ENCODE measurements at places on chromosomes 2 and 18. TPM values are rescaled to one million over a fixed set of nuclear protein-coding genes. Genes with fewer than 3 reads are reported as not detected.

- no peak for DNase-seq
Observed at GRCh38 chr2:58215429-58215828, 25.7 kb downstream of the FANCL start.

GRCh38 chr18:35489913-35490490 lies 7.8 kb downstream of the INO80C start:
- no peak for DNase-seq

- DNase-seq, result no peak
Observed at GRCh38 chr2:178506524-178506923, 26.3 kb downstream of the PLEKHA3 start.

DNA sequence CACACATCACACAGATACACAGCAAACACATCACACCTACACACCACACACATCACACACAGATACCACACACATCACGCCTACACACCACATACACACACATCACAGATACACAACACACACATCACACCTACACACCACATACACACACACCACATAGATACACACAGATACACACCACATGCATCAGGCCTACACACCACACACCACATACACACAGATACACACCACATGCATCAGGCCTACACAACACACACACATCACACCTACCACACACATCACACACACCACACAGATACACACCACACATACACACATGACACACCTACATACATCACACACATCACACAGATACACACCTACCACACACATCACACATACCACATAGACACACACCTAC lies 158.8 kb downstream of the NDUFA10 start:
- DNase-seq, result no peak

DNA sequence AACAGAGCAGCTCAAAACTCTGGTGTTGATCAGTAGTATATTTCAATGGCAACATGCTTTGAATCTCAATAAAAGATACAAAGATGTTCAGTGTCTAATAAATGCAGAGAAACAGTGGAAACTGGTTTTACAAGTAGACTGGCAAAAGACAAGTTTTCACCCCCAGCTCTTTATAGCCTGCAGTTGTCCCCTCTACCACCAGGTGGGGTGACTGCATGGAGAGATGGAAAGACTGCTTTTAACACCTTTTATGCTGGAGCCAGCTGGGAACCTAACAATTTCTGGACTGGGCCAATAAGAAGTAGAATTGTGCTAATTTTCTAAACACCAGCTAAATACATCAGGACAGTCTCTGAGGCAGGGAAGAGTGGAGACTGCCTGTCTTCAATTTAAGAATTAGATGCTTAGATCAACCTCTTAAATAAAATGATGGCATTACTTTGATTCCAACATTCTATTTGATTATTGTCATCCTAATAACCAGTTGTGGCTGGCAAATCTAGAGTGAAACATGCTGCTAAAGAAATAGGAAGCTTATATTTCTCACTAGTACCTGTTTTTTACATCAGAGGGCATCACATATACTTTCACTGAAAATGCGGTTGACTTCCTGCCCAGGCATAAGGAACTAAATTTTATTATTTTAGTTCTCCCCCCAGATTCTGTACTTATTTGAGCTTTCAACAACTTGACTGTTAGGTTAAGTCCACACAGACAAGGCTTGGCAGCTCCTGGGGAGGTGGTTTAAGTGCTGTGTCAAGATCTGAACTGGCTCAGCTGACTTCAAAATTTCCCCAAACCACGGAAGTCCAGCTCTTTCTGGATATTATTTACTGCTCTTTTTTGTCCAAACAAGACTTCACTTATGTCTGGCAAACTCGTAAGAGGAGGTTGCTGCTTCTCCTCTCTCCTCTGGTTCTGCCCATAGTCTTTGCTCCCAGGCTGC lies 140.5 kb downstream of the TPGS2 start:
- peak; percentile 64 for DNase-seq

- DNase-seq, result no peak
Observed at GRCh38 chr2:239255218-239255617, 145.6 kb downstream of the HDAC4 start.

GRCh38 chr2:240972636-240973521 lies 25.5 kb upstream of the SNED1 start:
- no peak for DNase-seq

- DNase-seq, result peak; percentile 93
Observed at GRCh38 chr18:76064998-76065397, 430.0 kb downstream of the ZNF516 start.

DNA sequence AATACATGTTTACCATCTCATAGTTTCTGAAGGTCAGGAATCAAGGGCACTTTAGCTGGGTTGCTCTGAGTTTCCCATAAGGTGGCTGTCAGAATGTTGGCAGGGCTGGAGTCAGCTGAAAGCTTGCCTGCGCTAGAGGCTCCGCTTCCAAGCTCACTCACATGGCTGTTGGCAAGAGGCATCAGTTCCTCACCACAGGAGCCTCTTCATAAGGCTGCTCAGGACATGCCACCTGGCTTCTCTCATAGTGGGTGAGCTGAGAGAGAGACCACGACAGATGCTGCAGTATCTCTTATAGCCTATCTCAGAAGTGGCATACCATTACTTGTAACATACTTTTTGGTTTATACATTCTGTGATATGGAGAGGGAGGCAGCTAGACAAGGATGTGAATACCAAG lies 7.2 kb downstream of the HADHB start:
- DNase-seq, result no peak

GRCh38 chr2:119694845-119695521 lies 16.0 kb downstream of the TMEM177 start:
- no peak for DNase-seq

- no peak for DNase-seq
Observed at GRCh38 chr2:98463988-98464771, 19.5 kb downstream of the INPP4A start.

DNA sequence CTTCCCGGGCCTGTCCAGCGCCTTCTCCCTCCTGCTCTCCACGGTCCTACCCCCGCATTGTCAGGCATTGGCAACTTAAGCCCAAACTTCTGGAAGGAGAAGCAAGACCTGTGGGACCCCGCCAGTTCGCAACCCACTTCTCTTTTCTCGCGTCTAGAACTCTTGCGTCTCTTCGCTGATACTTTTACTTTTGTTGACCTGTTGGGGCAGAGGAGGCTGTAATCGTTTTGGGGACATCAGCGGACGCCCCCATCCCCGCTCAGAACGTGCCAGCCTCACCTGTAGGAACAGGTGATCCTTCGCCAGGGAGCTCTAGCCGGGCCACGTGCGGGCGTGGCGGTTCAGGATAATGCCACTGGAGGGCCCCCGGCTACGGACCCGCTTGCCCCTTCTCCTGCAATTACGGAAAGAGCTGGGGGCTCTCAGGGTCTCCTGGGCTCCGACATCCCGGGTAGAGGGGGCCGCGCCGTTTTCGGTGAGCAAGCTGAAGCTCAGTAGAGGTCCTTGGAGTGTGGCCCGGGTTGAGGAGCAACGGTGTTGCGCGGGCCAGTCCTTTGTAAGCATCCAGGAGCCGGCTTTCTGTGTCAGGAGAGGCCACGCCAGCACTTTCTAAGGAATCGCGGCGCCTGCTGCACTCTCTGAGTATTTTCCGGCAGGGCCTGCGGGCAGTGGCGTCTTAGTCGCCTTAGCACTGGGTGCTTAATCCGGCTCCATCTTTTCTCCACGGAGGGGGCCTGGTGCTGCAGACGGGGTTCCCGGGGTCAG lies 1.6 kb downstream of the MTCL1 start:
- peak; percentile 77 for DNase-seq

GRCh38 chr18:80253871-80254492 lies 6.7 kb upstream of the PARD6G start:
- DNase-seq, result no peak

- DNase-seq, result no peak
Observed at GRCh38 chr18:27581296-27581904, 396.3 kb upstream of the CHST9 start.

DNA sequence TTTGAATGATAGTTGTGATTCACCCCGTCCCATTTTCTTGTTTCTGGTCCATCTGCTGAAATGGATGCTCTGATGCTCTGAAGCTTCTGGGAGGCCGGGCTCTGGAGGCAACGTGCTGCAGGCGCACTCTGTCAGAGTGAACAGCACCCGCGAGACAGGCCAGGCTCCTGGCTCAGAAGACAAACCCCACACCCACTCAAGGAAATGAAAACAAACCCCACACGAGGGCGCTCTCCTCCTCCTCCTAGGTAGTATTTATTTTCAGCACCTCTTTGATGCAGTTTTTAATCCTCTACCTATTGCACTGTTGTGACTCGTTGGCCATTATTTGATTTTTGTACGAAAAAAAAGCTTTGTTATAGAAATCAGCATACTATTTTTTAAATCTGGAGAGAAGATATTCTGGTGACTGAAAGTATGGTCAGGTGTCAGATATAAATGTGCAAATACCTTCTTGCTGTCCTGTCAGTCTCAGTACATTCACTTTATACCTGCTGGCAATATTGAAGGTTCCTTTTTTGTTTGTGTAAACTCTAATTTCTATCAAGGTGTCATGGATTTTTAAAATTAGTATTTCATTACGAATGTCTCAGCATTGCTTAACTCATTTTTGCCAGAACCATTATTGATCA lies 10.3 kb upstream of the CHST10 start:
- DNase-seq, result peak; percentile 56

DNA sequence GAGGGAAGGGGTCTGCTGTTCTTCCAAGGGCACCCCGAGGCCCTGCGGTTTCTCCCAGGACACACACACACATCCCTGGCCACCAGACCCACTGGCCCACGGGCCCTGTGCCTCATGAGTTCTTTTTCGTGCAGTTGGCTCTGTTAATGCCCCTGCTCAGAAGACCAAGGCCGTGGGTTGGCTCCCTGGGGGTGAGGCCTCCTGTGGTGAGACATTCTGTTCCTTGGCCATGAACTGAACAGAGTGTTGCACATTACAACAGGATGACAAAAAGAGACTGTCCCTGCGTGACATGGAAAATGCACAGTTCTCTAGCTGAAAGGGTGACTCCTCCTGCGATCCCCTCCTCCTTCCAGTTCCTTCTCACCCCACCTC lies 30.7 kb downstream of the SH2D6 start:
- DNase-seq, result no peak

- no peak for DNase-seq
Observed at GRCh38 chr2:10169053-10169578, 46.6 kb downstream of the RRM2 start.

- no peak for DNase-seq
Observed at GRCh38 chr2:131093696-131094462, 619 bp upstream of the FAM168B start.

Gene ERFE
- 2.1 TPM for total RNA-seq

Gene KCNS3
- total RNA-seq, result 7.2 TPM

Gene ELAC1
- 5.0 TPM for total RNA-seq

Gene UGT1A8
- total RNA-seq, result not detected

Gene NETO1
- total RNA-seq, result 5.9 TPM

Gene LHCGR
- total RNA-seq, result 0.44 TPM

Gene LOXL3
- 29.8 TPM for total RNA-seq

Gene MTCL1
- total RNA-seq, result 45.1 TPM

Gene COL3A1
- not detected for total RNA-seq

Gene PLEKHH2
- 2.5 TPM for total RNA-seq

Gene ATP6V1B1
- total RNA-seq, result not detected

Gene SCN3A
- not detected for total RNA-seq
